Stimulated activated CD4-positive, alpha-beta T cell treated with anti-CD3 and anti-CD28 coated beads, TNF-alpha, amount 100 ng/mL, for 48 hours (primary cell): ENCODE measurements at places on chromosomes 3 and 15.

DNA sequence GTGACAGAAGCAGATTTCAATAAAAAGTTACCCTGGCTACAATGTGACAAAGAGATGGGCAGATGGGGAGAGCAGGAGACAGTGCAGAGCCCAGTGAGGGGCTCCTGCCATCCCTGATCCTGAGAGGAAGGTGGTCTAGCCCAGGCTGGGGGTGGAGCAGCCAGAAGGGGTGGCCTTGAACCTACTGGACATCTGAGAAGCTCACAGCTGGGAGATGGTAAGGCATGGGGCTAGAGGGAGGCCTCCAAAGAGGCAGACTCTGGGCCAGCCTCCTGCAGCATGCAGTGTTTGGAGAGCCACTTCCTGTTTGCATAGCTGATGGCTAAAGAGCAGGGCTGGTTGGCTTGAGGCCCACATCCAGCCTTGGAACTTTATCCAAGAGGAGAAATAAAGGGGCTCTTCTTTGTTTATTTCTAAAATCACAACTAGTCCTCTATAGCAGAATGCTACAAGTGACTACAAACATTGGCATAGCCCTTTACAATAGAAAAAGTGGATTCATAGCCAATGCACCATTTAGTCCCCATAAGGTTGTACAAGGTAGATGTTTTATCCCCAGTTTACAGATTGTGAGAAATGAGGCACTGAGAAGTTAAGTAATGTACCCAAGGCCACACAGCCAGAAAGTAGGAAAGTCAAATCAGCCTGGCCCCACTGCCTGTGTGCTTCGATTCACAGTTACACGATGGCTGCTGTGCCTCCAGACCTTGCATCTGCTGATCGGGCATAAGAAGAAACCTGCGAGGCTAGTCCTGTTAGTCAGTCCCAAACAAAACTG, 4.6 kb downstream of the EFCC1 start:
- DNase-seq = no peak

DNA sequence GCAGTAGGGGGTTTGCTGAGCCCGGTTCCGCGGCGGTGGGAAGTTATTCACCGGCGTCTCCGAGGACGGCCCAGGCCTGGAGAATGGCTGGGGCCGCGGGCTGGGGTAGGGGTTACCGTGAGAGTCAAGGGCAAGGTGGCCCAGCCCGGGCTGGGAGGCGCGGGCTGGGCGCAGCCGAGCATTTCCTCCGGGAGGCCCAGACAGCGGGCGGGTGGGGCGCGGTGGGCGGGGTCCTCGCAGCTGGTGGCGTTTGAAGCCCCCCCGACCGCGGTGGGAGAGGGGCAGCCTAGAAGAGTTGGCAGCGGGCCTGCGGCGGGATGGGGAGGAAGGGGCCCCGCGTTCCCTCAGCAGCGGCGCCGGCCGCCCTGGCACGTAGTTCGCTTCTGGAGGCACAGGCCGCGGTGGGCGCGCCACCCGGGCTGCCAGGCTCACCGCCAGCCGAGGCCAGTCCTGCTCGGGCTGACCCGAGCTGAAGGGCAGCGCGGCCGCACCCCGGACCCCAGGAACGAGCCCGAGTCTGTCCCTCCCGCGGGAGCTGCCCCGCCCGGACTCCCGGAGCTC, 960 bp upstream of the KLF13 start:
- no peak for DNase-seq

GRCh38 chr3:154794391-154794790, 285.7 kb upstream of the MME start:
- DNase-seq = no peak

DNA sequence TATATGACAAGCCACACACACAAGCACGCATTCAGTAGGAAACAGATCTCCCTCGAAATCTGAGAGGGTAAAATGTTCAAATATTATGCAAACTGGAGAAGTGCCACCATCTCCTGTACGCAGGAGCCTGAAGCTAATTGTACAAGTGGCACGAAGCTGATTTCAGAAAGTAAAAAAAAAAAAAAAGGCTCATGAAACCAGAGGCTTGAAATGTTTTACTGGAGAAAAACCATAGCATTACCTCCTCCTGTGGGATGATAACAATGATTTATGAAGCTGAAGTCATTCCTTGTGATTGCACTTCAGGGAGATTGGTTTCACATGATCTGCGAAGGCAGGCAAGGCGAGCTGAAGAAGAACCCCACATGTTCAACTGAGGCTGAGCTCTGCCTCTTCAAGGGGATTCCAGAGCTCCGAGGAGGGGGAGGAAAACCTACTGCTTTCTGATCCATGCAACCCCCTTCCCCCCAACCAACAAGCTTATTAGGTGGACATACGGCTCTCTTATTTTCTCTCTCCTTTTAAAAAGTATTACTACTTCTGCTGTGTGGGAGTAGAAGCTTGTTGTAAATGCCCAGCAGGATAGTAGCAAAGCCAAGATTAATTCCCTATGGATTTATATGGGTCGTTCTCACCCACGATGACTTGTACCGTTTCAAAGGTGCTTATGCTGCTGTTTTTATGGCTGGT, 101.1 kb downstream of the GREM1 start:
- DNase-seq = no peak
